NCI-H2081 (cell line): ENCODE measurements at places on chromosomes 4 and X.

GRCh38 chr4:30443289-30443688 is 276.9 kb upstream of the PCDH7 start:
- DNase-seq = no peak

GRCh38 chrX:94400488-94400887 is 726.5 kb downstream of the FAM133A start:
- DNase-seq = no peak

GRCh38 chrX:155028129-155028528 is 1.5 kb downstream of the FUNDC2 start:
- no peak for DNase-seq

DNA sequence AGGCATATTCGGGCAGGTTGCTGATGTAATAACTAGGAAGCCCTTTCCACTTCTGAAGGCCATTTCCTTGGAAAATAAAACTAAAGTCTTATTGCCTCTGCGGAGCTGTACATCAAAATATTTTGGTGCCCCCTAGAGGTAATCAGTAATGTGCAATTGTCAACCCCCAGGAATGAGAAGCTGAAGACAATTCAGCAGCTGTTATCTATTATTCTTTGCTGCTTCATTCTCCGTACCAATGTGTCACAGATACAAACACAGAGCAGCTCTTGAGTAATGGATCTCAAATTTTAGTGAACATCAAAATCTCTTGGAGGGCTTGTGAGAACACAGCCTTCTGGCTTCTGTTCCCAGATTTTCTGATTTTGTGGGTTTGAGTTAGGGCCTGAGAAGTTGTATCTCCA is 3.5 kb upstream of the SLIT2 start:
- DNase-seq = peak; percentile 70

DNA sequence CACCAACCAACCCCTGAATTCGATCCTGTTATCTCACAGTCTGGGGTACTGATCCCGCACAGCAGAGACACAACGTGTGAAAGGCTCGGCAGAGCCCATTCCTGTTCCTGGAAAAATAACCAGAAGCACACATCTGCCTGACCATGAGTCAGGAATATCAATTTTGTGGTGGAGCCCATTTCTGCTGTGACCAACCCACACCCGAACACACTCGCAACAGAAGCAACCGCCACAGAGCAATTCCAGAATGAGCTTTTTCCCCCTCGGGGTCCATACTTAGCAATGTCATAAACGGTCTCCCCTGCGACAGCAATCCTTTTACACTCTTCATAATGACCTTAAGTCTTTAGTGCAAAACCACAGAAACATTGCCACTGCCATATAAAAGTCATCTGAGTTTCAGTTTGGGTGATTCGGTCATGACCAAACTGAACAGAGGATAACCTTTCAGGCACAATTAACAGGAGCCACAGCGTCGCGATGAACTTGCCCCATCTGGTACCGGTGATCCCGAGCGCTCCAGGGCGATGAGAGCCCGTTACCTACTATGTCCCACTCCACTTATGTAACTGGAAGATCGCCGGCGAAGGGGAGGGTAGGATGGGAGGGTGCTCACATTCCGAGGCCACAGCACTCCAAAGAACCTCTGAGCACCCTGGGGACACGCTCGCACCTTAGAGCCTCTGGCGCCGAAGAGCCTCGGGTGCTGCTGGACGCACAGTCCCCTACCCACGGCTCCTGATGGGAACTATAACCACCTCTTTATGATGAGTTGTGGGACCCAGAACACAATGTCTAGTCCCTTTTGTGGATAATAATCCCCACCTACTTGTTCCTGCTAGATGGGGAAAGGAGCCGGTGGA is 1.1 kb downstream of the MECP2 start:
- no peak for DNase-seq

DNA sequence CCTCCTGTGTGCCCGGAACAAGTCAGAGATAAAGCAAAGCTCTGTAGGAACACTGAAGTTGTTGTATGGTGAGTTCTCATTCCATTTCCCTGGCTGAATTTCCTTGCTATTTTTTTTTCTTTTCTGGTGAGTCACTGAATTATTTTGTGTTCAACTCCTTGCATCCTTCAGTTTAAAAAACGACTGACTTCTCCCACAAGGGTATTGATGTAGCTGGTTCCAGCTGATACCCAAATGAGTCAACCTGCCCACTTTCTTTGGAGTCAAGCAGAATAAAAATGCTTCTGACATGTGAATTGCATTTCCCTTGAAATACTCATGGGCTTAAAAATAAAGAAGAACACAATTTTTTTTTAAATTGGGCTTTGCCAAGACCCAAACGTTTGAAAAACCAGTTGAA is 85.5 kb downstream of the SHOX start:
- DNase-seq = no peak

DNA sequence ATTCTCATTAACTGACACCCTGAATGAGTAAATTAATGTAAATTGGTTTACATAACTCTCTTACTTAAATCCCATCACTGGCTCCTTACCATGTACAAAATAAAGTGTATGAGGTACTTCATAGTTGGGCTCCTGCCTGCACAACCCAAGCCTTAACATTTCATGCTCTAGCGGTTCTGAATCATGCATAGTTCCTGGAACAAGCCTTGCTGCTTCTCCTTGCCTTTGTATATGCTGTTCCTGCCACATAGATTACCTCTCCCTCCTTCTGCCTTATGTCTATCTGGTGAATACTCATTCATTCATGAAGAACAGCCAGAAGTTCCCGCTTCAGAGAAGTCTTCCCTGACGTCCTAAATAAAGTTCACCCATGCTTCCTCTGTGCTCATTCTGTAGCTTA is 594.7 kb downstream of the SMARCA1 start:
- peak; percentile 60 for DNase-seq

DNA sequence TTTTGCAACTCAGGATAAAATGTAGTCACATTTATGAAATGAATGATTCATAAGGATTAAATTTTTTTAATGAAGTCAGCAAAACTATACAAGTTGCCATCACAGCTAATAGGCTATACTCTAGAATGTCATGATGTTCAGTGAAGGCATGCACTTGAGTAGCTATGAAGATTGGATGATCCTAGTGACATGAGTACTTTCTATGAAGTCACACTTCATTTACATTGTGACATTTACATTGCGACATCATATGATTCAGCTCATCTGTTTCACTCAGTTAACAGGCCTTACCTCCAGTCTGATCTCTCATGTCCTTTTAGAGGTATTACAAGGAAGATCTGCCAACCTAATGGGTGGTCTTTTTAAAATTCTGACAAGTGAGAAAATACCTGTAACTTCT is 82.7 kb upstream of the FGF13 start:
- no peak for DNase-seq

GRCh38 chr4:55184600-55185523 is 59.5 kb upstream of the KDR start:
- peak; percentile 51 for DNase-seq

- no peak for DNase-seq
Observed at GRCh38 chr4:40394236-40394635, 59.1 kb downstream of the CHRNA9 start.

GRCh38 chr4:174152717-174153466 is 130.6 kb downstream of the FBXO8 start:
- DNase-seq = no peak

DNA sequence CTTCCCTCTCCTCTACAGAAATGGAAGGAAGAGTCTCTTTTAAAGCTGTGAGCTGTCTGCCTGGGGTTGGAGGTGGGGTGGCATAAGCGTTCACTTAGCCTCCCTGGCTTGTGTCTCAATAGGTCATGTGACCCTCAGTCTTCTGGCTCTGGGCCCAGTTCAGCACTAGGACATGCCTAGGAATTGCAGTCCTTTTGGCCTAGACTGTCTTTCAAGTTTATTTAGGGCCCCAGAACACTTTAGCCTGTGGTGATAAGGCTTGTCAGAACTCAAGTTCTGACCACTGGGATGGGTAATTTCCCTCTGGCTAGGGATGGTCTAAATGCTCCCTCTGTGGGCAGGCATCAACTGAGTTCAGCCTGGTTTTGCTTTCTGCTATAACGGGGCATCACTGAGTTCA is 34.3 kb upstream of the ARMCX4 start:
- no peak for DNase-seq

- no peak for DNase-seq
Observed at GRCh38 chrX:79366556-79366872, 620 bp downstream of the ITM2A start.

- DNase-seq = no peak
Observed at GRCh38 chr4:140790765-140791164, 34.6 kb upstream of the TBC1D9 start.

DNA sequence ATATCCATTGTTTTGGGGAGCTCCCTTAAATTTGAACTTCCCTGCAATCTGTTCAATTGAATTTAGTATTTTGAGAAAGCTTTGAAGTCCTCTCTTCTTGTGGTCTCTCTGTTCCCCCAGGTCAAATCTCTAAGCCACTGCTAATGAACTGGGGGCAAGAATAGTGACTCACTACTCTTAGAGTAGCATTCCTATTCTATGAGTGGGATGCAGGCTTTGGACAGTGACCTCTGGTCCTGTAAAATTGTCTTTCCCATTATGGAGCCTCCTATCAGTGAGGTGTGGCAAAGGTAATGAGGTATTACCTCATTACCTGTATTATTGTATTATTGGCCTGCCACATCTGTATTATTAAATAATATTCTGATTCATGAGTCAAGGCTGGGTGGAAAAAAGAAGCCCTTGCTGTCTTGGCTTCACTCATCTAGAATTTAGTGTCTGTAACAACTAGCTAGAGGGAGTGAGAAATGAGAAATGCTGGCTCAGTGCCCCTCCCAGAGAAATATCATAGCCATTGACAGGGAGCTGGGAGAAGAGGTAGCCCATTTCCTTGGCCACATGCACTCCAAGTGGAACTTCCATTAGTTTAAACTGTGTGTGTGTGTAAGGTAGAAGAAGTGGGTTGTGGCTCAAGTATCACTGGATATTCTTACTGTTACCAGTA is 393.9 kb upstream of the CTSO start:
- DNase-seq = no peak

- DNase-seq = no peak
Observed at GRCh38 chr4:15370296-15370695, 57.5 kb upstream of the C1QTNF7 start.

GRCh38 chrX:122504026-122504425 is 680.1 kb upstream of the GRIA3 start:
- DNase-seq = no peak

GRCh38 chr4:88320780-88321373 is 36.5 kb upstream of the PPM1K start:
- no peak for DNase-seq

GRCh38 chr4:139247241-139247640 is 32.8 kb downstream of the MGARP start:
- no peak for DNase-seq

DNA sequence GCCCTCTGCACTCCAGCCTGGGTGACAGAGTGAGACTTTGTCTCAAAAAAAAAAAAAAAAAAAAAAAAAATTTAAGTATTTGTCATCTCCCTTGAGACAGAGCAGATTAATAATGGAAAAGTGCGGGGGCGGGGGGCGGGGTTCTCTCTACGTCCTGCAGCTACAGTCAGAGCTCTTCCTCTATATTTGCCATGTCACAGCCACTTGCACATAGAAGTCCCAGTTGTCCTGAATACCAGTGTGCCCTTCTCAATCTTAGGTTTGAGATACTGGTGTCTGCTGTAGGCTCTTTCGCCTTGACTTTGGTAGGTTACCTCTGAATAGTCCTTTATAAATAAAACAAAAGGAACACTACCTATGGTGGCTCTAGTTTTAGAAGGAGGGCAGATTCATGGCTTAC is 237.8 kb upstream of the PGRMC2 start:
- no peak for DNase-seq

DNA sequence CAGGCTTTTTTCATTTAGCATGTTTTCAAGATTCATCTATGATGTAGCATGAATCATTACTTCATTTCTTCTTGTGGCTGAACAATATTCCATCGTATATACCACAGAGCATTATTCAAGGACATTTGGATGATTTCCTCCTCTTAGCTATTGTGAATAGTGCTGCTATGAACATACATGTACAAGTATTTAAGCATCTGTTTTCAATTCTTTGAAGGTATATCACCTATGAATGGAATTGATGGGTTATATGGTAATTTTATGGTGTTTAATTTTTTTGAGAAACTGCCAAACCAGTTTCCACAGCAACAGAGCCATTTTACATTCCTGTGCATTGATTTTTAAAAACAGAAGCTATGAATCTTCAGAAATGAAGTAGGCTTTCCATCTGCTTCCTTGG is 36.1 kb upstream of the WDR19 start:
- DNase-seq = no peak

DNA sequence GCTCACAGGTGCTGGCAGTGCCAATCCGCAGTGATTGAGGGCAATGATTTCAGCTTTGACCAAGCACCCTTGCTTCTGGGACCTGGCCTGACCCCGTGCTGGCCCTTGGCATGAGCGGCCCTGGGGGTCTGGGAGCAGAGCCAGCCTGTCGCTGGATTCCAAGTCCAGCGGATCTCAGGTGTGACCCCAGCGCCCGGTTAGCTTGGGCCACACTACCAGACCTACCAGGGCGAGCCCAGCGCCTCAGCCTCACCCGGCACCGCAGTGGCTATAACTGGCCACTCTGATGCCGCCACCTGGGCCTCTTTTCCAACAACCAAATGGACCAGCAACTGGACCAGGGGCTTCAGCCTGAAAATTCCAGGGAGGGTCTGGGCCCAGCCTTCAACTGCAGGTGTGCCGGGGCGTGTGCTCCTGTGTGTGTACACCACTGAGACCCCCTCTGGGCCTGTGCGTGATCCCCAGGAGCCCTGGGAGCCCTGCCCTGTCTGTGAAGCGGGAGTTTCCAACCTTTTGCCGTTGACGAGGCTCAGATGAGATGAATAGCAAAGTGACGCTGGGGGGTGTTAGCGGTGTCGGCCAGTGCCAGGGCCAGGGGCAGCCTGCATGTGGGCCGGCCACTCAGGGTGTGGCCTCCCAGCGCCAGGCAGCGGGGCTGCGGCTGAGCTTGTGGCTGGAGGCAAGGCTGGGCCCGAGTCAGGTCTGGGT is 658 bp downstream of the SH3TC1 start:
- no peak for DNase-seq

DNA sequence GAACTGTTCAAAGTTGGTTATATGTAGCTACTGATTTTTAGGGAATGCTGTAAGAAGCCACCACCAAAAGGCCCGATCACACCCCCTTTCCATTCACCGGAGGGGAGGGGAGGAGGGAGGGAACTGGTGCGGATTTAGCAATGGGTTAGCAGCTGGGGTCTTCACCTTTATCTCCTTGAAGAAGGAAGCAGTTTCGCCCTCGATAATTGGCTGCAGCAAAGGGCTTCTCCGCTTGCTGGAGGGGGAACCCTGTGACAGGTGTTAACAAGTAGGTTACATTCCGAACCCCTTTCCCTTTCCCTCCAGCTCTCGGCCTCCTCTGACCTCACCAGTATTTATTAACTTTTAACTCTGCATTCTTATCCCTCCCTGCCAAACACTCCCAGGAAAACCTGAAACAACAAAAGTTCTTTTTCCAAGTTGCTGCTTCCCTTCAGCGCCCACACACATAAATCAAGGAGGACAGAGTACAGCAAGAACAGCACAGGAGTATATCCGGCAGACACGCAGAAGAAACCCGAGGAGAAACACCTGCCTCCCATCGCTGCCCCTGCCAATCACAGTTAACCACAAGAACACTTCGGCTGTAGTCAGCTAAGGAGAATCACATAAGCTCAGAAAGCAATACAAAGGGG is 39.8 kb upstream of the NAP1L5 start:
- no peak for DNase-seq

- DNase-seq = peak; percentile 91
Observed at GRCh38 chr4:31194823-31195222, 474.7 kb downstream of the PCDH7 start.

- DNase-seq = no peak
Observed at GRCh38 chrX:133089411-133089810, 7.5 kb downstream of the USP26 start.

- DNase-seq = no peak
Observed at GRCh38 chrX:113510586-113510985, 670.0 kb upstream of the AMOT start.
